Fibroblast of skin of left biceps (primary cell): ENCODE measurements at places on chromosomes 16 and 17.
A peak's percentile ranks its signal among the peaks of the same experiment; 100 is the strongest.

- no peak for DNase-seq
Observed at GRCh38 chr16:2455081-2455845, 4.6 kb upstream of the TEDC2 start.

- peak; percentile 68 for DNase-seq
Observed at GRCh38 chr17:42653179-42654124, 5.6 kb upstream of the TUBG2 start.

GRCh38 chr16:74448990-74449389, 27.7 kb upstream of the CLEC18B start:
- peak; percentile 64 for DNase-seq

DNA sequence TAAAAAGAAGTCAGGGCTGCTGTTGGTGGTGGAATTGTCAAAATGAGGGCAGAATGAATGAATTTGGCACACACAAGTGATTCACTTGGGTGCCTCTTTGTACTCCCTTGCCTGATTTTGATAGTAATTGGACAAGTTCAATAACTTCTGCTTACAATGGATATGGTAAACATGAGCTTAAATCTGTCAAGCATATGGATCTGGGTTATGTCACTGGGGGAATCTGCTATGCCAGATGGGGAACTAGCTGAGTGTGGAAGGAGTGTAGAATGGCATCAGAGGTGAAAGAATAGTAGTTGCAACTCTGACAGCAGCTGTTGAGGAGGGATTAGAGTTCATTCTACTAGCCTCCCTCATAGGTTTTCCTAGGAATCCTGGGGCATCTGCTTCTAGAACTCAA, 724.2 kb upstream of the CDH8 start:
- no peak for DNase-seq

- no peak for DNase-seq
Observed at GRCh38 chr16:57148481-57148880, 37.4 kb downstream of the PSME3IP1 start.

DNA sequence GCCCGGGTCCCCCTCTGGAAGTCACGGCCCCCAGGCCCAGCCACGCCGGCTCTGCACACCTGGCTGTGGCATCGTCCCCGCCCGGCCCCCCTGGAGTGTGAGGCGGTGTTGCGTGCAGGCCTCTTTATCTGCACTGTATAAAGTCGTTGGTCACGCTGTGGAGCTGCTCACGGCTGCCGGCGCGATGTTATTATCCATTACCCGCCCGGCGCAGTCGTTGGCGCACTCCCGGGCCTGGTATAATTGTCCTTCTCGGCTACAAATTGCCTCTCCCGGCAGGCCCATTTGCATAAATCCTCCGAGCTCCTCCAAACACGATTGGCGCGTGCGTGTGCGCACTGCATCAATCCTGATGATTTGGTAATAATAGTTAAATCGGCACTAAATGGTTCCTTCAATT, 57.8 kb downstream of the BAHCC1 start:
- DNase-seq, result no peak

DNA sequence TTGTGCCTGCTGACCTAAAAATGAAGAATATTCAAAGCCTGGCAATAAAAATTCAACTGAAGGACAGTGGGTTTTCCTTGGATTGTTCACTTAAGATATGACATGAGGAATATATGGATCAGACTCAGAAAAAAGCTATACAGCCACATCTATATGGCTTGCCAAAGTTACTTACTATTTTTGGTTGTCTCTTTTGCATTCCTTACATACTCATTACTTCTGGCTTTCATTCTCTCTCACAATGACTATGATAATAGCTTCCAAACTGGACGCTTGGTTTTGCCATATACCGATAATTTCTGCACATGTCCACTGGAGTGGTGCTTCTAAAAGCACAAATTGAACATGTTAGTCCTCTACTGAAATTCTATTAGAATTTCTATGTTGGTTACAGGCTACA, 664.9 kb downstream of the CDH8 start:
- no peak for DNase-seq

DNA sequence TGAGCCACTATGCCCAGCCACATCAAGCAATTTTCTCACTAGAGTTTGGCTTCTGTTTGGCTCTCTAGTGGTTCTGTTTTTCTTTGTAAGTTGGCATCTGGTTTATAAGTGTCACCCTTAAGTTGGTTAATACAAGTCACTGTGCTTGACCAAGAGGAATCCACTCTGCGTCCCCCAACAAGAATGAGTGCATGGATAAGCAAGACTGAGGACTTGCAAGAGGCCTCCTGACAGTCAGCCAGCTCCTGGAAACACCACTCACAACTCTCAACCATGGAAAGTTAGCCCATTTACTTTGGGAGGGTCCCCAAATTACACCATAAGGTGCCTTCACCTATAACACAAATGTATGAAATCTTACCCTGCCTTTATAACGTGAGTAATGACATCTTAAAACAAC, 7.6 kb downstream of the RFWD3 start:
- no peak for DNase-seq

DNA sequence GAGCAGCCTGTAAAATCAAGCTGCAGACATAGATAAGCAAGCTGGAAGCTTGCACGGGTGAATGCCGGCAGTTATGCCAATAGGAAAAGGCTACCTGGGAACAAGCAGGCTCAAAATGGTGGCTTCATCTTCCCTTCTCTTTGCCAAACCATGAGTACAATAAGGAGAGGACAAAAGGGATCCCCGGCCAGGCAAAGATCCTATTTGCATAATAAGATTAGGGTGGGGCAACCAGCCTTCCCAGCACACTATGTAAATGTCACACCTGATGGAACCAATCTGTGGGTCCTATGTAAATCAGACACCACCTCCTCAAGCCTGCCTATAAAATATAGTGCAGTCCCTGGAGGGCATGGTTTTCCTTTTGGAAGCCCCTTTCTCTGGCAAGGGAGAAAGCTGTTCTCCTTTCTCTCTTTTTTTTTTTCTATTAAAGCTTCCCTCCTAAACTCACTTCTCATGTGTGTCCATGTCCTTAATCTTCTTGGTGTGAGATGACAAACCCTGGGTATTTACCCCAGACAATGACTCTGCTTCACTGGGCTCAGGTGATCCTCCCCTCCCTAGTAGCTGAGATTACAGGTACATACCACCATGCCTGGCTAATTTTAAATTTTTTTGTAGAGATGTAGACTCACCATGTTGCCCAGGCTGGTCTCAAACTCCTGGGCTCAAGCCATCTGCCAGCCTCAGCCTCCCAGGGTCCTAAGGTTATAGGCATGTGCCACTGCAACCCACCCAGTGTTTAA, 44.2 kb downstream of the PSMD12 start:
- no peak for DNase-seq

DNA sequence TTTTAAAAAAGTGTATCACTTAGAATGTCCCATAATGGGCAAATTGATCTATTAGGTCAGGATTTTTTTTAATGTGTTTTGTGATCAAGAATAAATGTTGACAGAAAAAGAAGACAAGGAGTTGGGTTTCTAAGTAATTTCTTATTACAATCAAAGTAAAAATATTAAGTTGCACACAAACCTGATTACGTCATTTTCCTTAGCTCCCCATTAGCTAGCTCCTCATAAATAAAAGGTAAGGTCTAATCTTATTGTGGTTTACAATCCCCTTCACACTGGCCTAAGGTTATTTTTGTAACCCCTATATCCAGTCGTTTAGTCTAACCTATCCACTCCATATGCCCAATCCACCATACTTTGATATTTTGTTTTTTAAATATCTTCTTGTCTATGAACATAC, 7.6 kb downstream of the CA10 start:
- DNase-seq, result no peak

- DNase-seq, result no peak
Observed at GRCh38 chr17:15963670-15964110, 18.8 kb downstream of the ADORA2B start.

DNA sequence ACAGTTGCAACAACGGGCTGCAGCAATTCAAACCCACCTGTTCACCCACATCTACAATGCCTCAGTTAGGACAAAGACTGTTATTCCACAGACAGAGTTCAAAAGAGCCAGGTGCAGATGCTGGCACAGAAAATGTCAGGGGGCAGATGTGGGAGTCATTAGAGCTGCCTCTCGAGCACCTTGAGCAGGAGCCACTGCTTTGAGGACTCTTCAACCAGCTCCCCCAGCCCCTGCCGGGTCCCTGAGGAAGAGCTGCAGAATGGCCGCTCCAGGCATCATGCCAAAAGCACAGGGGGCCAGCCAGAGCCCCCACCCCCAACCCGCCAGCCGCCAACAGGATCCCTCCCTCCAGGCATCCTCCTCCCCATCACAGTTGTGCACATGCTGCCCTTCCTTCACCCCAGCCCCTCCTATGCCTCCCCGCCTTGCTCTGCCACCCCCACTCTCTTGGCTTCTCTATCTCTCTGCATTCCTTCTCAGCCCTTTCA, 20.8 kb downstream of the C17orf67 start:
- DNase-seq, result no peak

DNA sequence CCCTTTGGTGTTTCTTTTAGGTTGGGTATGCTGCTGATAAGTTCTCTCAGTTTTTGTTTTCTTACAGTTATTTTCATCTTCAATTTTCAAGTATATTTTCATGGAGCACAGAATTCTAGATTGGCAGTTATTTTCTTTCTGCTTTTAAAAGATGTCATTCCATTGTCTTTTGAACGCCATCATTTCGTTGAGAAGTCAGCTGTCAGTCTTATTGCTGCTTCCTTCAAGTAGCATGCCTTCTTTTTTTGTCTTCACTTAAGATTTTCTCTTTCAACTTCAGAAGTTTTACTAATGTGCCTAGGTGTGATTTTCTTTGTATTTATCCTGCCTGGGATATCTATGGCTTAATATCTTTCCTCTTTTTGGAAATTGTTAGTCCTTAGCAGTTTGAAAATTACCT, 262.2 kb upstream of the PMFBP1 start:
- DNase-seq, result no peak

DNA sequence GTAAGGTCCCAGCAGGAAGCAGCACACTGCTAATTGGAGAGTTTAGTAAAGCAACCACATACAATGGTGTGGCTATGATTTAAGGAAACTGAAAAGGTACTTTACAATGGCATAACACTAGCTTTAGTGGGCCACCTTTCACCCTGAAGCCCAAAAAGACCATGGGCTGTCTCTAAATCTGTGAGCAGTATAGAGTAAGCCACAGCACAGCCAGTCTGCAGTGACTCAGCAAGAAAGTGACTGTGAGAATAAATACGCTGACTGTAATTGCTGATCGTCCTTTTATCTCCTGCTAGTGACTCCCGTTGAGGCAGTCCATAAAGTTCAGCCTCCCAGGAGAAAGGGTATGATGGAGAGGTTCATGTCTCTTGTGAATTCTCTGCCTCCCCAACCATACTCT, 679.8 kb upstream of the KIF2B start:
- DNase-seq, result no peak

DNA sequence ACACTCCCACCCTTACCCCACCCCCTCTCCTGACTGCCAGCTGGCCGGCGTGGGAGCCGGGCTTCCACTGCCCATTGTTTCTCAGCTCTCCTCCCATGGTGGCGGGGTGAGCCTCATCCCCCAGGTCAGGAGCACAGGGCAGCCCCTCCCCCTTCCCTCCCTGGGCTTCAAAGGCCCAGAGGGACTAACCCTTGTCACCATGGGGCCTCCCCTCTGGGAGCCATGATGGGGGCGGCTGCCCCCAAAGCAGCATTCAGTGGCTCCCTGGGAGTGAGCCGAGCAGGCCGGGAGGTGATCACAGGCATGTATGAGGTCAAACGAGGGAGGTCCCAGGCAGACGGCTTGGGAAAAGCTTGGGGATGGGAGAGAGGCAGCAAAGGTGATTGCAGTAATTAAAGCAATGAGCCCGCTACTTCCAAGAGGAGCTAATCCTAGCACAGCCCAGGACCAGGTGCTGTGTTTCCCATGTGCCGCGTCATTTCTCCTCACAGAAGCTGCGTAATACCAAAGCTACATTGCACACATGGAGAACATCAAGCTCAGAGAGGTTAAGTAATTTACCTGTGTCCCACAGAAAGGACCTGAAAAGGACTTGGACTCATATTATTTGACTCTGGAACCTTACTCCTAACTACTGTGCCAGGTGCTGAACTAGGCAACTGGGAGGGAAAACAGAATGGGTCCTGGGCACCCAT, 24.5 kb downstream of the CDK5RAP3 start:
- DNase-seq, result no peak

- no peak for DNase-seq
Observed at GRCh38 chr17:542943-543342, 171.7 kb downstream of the VPS53 start.

GRCh38 chr17:29390851-29391631, 878 bp downstream of the TAOK1 start:
- DNase-seq, result no peak

DNA sequence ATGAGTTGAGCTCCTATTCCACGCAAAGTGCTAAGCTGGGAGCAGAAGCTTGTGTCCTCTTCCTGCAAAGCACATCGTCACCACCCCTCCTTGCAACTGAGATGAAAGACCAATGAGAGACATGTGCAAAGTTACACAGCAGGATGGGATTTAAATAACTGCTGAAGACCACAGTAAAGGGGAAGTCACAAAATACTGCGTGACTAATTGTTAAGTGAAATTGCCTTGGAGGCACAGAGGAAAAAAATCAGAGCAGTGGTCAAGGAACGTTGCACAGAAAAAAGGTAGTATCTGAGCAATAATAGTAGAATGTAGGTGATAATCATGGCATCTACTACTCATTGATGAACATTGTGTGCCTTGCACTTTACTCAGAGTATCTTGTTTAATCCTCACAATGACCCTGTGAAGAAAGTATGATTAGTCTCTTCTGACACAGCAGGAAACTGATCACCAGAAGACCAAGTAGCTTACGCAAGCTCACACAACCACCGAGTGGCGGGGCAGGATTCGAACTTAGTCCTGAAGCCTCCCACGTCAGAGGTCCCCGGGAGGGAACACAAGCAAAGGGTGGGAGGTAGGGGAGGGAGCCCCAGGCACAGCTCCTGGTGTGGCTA, 15.4 kb upstream of the MYO18A start:
- no peak for DNase-seq

- DNase-seq, result no peak
Observed at GRCh38 chr16:31145398-31145990, 4.4 kb downstream of the PRSS36 start.

- DNase-seq, result no peak
Observed at GRCh38 chr17:56641894-56642293, 48.4 kb downstream of the NOG start.

DNA sequence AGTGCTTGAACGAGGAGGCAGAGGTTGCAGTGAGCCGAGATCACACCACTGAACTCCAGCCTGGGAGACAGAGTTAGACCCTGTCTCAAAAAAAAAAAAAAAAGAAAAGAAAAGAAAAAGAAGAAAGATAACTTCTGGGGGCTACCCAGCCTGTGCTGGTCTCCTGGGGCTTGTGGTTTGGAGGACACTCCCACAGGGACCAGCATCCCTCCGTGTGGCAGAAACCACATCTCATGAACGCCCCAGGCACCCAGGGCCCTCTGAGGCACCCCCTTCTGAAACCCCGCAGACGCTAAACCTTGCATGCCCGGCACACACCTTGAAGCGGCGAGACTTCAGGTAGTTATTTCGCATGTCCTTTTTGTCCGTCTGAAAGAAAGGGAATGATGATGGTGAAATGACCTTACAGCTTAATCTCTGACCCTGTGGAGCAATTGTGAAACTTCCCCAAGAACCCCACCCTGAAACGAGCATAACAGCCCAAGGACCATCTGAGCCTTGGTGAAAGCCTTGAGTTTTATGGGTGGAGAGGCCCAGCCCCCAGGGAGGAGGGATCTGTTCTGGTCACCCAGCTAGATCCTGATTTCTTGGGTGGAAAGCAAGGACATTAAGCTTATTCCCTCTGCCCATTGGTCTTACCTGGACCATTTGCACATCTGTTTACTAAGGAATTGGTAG, 55.0 kb downstream of the CNGB1 start:
- DNase-seq, result no peak

- no peak for DNase-seq
Observed at GRCh38 chr17:17763136-17763535, 73.7 kb downstream of the SREBF1 start.
